HFF-Myc (cell line): ENCODE measurements at places on chromosomes 3 and 15.
A peak's percentile ranks its signal among the peaks of the same experiment; 100 is the strongest.

- no peak for DNase-seq
These were observed 148.5 kb downstream of the IGF1R start for GRCh38 chr15:98796685-98797357.

GRCh38 chr15:74041311-74041756 is 41.0 kb downstream of the GOLGA6A start:
- no peak for DNase-seq

DNA sequence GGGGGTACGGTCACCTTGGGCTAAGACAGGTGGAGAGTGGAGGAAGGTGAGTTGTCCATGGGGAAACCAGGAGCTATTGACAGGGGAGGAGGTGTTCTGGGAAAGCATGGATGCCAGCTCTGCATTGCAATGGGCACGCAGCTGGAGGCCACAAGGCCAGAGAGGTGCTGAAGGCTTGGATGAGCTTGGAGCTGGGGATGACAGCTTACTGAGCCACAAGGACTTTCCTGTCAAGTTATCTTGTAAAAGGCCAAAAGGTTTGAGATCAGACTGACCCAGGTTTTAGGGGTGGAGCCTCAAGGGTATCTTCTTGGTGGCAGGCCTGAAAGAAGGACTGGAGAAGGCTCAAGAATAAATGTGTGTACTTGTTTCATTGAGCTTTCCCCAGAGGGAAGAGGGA is 115.2 kb downstream of the ASB7 start:
- no peak for DNase-seq

DNA sequence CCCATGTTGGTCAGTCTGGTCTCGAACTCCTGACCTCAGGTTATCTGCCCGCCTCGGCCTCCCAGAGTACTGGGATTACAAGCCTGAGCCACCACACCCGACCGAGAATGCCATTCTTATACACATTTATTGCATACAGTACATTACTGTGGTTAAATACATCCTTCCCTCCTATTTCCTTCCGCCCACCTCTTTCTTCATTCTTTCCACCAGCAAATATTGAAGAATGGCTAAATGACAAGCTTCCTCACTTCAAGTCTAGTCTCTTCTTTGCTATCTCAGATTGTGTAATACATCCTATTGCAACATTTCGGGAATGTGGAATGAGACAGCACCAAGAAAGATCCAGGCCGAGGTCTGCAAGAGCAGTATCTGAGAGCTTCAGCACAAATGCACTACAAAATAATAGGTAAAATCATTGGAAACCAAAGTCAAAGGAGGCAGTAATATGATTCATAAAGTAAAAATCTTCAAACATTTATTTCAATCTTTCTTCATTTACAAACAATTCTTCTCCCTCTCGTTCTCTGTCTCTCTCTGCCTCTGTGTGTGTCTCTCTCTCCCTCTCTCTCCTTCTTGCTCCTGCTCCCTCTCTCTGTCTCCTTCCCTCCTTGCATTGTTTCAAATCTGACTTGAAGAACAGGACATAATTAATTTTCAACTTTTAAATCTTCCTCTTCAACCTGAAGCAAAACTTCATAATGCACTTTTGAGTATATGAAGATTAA is 94.7 kb upstream of the TGFBR2 start:
- DNase-seq: peak; percentile 50

DNA sequence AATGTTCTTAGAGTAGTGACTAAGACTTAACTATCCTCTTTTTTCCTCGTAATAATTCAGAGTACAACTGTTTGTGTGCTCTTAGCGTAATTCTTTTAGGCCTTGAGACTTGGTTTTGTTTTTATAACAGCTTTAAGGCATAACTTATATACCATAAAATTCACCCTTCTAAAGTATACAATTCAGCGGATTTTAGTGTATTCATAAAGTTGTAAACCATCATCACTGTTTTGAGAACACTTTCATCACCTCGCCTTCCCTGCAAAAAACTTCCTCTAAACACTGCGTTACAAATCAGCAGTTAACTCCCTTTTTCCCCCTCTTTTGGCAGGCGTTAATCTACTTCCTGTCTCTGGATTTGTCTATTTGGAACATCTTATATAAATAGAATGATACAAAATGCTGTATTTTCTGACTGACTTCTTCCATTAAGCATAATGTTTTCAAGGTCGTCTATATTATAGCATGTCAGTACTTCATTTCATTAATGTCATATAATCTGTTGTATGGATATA is 18.7 kb downstream of the DNAJC13 start:
- no peak for DNase-seq

DNA sequence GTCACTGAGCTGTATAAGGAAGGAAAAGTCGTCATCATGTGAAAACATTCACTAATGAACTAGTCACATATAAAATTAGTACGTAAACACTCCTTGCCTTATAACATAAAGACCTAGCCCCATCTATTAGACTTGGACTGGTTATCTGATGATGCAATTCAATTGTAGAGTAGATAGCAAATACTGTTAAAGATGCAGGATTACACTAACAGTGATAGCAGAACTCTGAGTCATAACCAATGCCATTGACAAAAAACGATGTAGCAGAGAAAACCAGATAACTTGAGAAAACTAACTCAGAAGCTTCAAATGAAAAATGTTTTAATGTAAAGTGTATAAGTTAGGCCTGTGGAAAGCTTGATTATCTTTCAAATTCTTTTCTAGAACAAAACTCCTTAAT is 132.2 kb downstream of the WDR72 start:
- DNase-seq: no peak

DNA sequence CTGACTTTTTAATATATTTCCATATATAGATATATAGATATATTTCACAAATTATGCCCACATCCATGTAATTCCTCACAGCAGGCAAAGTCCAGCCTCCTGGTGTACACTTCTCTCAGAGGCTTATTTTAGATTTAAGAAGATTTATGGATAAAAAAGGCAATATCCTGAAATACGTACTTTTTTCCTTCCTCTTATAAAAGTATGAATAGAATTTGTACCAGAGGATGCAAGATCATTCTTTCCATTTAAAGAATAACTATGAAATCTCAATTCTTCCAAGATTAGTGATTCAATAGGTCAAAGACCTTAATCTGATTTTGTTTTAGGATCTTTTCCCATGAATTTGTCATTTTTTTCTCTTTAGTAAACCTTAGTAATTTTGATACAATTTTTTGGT is 597.9 kb upstream of the TBL1XR1 start:
- no peak for DNase-seq

- DNase-seq: no peak
These were observed 23.9 kb upstream of the XIRP1 start for GRCh38 chr3:39216176-39216790.
